ENCODE measurements at places on chromosomes 4 and X.

DNA sequence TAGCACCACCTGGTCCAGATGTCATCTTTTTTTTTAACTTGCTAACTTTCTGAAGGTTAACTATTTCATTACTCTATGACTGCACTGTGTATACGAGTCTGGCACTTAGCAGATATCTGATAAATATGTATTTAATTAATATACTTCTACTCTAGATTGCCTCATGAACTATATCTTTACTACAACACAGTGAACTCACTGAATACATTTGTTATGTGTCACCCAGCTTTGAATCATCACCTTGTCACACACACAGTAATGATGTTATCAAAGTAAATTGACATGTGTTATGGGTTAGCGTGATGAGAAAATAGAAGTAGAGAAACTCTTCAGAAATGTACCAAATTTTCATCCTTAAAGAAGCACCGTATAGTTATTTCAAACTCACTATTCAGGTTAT lies 419.3 kb upstream of the ADGRL3 start:
- DNase-seq, result no peak

GRCh38 chr4:118337954-118338353 lies 14.8 kb downstream of the PRSS12 start:
- DNase-seq, result no peak

- DNase-seq, result no peak
Measured at GRCh38 chr4:148827781-148828180, 385.6 kb upstream of the NR3C2 start.

DNA sequence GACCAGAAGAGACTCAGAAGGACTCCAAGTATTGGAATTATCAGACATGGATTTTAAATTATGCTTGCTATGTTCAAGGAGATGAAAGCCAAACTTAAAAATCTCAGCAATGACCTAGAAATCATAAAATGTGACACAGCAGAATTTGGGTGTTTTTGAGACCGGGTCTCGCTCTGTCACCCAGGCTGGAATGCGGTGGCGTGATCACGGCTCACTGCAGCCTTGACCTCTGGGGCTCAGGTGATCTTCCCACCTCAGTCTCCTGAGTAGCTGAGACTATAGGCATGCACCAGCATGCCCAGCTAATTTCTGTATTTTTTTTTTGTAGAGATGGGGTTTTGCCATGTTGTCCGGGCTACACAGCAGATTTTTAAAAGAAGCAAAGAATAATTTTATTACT lies 12.7 kb downstream of the TAB3 start:
- DNase-seq, result no peak

- no peak for DNase-seq
Measured at GRCh38 chrX:100648458-100649417, 4.7 kb downstream of the SRPX2 start.

- DNase-seq, result no peak
Measured at GRCh38 chrX:15874672-15875071, 20.1 kb upstream of the AP1S2 start.

GRCh38 chr4:81652069-81652478 lies 180.4 kb upstream of the RASGEF1B start:
- no peak for DNase-seq

- no peak for DNase-seq
Measured at GRCh38 chrX:100880368-100880767, 6.2 kb upstream of the NOX1 start.

DNA sequence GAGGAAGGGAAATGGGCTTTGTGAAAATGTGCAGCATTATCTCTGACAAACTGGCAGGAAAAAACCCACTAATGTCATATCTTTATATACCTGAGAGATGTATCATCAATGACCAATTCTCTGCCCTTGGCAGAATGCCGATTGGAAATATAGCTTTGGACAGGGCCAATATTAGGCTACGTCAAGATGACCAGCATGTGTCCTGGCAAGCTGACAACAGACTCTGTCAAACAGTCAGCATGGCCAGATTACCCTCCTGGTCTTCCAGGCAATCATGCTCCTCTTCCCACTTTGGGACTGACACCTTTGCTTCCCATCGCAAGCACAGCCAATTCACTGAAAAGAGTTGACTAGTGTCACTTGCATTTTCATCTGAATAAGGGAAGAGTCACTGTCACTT lies 57.0 kb downstream of the SORBS2 start:
- no peak for DNase-seq

- DNase-seq, result no peak
Measured at GRCh38 chr4:76905521-76905920, 7.6 kb upstream of the SOWAHB start.

- DNase-seq, result no peak
Measured at GRCh38 chrX:39759526-39760224, 338.1 kb downstream of the BCOR start.

DNA sequence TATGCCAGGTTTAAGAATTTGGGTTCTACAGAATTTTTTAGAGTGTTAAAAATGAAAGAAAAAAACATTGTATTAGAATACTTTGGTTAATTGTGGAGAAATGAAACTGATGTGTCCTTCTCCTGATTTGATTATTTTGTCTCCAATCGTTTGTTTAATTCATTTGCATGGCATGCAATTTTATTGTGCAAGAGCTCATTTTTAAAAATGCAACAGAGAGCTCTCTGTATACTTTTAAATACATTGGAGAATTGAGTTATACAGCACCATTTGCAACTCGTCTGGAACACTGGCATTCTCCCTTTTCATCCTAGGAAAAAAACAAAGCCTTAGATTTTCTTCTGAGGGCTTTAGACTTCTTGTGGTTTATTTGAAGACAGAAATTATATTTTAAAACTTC lies 689 bp downstream of the EXOC1L start:
- no peak for DNase-seq

DNA sequence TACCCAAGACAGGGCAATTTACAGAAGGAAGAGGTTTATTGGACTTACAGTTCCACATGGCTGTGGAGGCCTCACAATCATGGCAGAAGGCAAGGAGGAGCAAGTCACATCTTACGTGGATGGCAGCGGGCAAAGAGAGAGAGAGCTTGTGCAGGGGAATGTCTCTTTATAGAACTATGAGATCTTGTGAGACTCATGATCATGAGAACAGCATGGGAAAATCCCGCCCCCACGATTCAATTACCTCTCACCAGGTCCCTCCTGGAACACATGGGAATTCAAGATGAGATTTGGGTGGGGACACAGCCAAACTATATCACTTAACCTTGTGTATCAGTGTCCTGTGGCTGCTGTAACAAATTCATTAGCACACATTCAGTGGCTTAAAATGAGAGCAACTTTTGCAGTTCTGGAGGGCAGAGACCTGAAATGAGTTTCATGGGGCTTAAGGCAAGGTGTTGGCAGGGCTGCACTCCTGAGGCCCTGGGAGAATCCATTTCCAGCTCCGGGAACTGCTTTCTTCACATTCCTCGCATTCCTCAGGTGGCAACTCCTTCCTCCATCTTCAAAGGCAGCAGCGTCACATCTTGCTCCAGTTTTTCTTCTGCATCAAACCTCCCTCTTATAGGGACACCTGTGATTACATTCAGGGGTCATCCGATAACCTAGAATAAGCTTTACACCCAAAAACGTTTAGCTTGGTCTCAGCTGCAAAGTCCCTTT lies 22.3 kb upstream of the NSG1 start:
- no peak for DNase-seq

GRCh38 chr4:5928274-5928673 lies 35.4 kb upstream of the CRMP1 start:
- DNase-seq, result no peak

GRCh38 chr4:94544811-94545210 lies 93.1 kb downstream of the PDLIM5 start:
- DNase-seq, result no peak
